Lower leg skin (tissue), 4 donors: ENCODE measurements at places on chromosomes 7 and 10. TPM values are rescaled to one million over a fixed set of nuclear protein-coding genes. Genes with fewer than 3 reads are reported as not detected.

Gene COL28A1
- total RNA-seq = 4.4 TPM

Gene ADARB2
- 0.72 TPM for total RNA-seq

Gene OGDHL
- 0.10 TPM for total RNA-seq

Gene FZD8
- 5.2 TPM for total RNA-seq

DNA sequence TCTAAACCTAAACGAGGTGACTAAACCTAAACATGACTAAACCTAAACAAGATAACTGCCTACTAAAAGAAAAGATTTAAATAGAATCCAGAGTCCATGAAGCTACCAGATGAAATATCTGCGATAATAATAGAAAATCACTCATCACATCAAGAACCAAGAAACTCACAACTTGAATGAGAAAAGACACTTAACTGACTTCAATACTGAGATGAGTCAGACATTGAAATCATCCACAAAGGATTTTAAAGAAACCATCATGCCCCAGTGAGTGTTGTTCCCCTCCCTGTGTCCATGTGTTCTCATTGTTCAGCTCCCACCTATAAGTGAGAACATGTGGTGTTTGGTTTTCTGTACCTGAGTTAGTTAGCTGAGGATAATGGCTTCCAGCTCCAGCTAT is 416.0 kb downstream of the CALN1 start:
- no peak for DNase-seq

DNA sequence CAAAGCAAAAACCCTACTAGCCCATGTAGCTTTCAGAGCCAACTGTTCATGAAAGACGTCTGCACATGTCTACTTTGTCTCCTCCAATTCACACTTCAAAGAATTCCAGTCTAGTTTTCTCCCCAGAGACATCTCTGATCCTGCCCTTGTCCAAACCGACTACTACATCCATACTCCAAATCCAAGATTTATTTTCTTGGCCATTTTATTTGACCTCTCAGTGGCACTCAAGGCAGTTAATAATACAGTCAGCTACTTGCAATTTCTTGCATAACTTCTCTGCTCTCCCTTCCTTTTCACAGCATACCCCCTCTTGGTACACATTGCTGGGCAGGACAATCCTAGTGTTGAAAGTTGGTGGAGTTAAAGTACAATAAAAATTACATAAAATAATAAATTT is 170.9 kb upstream of the INHBA start:
- no peak for DNase-seq

DNA sequence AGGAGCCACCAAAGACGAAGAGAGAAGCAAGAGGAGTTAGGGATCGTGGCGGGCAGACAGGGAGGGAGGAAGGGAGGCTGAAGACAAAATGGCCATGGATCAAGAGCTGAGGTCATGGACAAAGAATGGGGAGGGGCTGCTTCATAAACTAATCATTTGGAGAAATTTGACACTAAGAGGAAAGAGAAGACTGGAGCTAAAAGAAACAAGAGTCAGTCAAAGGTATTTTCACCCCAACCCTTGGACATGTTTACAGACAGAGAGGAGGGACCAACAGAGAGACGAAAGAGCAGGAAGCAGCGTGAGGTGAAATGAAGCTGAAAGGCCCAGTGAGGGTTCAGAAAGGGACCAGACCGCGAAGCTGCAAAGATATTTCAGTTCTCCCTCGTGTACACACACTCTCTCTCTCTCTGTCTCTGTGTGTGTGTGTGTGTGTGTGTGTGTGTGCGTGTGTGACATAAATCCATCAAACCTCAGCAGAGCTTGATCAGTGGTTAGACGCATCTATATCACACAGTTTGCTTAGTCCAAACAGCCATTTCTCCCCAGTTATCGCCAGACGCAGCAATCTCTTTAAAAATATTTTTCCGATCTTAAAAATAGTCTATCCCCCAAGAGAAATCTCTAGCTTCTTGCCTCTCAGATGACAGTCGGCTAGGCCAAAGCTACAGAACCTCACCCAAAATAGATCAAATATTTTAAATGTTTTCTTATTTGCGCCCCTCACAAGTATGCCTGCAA is 12.5 kb upstream of the CALD1 start:
- no peak for DNase-seq

DNA sequence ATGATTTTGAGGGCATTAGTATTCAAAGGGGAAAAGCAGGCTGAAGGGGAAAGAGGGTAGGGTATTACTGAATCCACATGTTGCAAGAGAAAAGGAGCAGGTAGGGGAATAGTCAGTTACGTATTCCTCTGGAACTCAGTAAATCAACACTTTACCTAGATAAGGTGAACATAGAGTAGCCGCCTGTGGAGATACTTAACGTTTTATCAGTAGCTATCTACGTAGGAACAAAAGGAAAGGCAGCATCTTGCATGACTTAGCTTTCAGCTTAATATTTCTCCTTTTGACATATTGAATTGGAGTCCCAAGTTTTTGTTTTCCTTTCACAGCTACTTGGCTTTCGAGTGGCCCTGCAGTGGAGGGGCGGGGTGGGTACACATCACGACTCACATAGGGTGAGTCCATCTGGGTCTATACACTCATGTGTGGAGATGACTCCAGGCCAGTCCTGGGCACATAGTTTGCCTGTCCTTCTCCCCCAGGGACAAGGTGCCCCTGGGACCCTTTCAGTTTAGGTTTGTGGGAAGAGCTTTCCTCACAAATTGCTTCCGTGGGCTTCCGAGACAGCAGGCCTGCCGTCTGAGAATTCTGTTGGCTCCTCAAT is 48.1 kb downstream of the CCNY start:
- DNase-seq = no peak

DNA sequence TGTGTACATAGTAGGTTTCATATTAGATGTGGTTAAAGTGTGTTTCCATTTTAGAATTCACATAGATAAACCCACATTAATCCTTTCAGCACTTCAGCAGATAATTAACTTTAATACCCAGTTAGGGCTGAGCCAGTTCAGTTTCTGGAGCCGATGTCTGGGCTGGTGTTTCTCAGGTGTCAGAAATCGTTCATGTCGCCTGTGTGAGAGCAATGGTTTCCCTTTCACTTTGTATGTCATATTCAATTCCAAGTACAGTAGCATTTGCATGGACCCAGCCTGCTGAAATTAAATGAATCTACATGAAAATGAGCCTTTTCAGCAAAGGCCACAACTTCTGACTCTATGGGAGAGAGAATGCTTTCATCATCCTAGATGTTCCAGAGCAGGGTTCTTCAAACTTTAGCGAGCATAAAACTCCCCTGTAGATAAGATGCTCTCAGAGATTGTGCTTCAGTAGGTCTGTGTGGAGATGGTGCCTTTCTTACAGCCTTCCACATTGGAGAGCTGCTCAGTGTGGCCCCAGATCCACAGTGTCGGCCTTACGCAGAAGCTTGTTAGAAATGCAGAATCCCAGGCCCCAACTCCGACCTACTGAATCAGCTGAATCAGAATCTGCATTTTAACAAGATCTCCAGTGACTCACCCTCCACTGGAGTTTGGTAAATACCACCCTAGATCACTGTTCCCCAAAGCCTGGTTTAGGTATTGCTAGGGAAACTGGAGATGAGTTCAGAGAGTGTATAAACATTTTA is 19.6 kb downstream of the WIPF3 start:
- DNase-seq = no peak

DNA sequence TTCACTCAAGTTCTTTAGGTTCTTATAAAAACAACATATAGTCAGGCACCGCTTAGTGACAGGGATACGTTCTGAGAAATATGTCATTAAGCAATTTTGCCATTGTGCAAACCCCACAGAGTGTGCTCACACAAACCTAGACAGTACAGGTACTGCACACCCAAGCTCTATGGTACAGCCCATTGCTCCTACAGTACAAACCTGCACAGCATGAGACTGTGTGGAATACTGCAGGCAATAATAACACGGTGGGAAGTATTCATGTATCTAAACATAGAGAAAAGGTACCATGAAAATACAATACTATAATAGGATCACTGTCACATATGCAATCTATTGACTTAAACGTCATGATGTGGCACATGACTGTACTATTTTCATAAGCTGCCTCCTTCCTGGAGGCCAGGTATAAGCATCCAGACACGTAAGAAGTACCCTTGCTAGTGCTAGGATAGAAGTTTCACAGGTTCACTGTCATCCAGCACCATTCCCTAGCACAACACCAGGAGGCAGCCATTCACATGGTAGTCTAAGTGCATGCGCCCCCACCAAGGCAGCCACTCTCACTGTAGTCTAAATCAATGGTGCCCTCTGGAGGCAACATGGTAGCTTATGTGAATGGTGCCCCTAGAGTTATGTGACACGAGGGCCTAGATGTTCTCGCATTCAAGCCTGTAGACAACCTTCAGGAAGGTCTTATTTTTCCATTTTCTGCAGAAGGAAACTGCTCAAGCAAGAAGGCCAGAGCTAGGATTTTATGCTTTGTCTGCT is 98.5 kb downstream of the ARHGAP22 start:
- DNase-seq = peak; percentile 48

- no peak for DNase-seq
Observed at GRCh38 chr7:143882604-143883078, 19.3 kb downstream of the TCAF1 start.

GRCh38 chr10:113487154-113487553 is 65.7 kb upstream of the HABP2 start:
- no peak for DNase-seq

- DNase-seq = peak; percentile 98
Observed at GRCh38 chr7:122143751-122144711, at the start of gene AASS. AASS (minus strand) TSS chr7:122144249; CDS start chr7:122133726, 10,523 bp downstream.
